CD4-positive, alpha-beta T cell treated with Interleukin-4 for 1 hour (primary cell): ENCODE measurements at places on chromosomes 7 and 10.

DNA sequence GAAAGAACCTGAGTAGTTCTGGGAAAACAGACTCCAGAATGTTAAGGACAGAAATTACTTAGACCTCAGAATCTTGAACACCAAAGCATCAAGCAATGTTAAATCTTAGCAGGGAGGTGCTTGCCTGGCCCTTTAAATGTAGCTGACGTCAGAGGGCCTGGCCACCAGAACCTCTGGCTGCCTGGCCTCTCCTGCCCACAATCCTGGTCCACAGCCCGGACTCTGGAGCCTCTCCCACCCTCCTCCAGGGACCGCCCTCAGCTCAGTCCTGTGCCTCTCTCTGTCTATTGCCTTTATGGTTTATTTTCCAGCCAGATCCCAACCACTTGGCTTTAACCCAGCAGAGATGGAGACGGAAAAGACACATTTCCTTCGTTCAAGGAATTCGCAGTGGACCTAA, 42.2 kb upstream of the EGR2 start:
- DNase-seq: no peak

DNA sequence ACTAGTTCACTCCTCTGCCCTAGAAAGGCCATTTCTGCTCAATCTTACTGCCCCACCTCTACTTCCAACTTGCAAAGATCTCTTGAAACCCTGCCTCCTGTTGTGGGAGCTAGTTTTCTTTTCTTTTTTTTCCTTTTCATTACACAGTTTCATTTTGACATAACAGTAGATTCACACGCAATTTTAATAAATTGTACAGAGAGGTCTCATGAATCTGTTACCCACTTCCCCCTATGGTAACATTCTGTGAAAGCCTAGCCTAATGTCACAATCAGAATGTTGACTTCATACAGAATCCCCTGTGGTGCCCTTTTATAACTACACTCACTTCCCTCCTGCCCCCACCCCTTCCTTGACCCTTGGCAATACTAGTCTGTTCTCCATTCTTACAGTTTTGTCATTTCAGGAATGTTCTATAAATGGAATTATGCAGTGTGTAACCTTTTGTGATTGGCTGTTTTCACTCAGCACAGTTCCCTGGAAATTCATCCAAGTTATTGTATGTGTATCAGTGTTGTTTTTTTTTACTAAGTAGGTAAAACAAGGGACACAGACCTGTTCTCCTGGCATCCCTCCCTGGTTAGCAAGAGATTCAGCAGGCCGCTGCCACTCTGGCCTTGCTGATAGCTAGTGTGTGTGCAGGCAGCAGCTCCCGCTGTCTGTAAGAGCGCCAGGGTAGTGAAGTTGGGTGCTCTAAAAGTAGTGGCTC, 21.5 kb downstream of the CHST3 start:
- DNase-seq: no peak

DNA sequence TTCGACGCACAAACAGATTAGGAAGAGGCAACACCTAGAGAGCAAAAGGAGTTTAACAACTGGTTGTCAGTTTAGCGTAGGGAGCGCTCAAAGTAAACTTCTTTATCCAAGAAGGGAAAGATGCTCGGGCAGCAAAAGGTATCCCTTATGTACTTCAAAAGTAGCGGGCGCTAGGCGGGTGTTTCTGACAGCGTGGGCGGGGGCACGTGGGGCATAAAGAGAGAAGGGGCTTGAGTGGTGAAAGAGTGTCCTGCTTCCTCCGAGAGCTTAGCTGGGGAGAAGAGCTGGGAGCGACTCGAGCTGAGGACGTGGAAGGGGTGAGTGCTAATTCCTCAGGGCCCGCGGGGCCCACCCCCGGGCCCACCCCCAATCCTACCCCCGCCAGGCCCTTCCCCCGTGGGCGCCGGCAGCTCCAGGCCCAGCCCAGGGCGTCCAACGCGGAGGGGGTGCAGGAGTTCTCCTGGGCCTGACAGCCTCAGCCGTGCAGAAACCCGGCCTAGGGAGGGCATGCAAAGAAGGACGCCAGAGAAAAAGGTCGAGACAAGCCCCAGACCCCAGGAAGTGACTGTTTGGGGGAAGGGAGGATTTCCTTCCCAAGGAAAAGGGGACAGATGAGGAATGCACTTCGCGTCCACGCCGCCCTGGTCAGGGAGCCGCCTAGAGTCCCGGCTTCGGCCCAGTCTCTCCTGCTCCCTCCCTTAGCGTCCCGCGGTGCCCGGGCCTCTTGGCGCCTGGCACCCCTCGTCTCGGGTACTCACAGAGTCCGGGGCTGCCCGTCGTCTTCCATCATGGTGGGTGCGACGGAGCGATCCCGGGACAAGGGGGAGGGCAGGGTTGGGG, 868 bp downstream of the TIAL1 start:
- DNase-seq: peak; percentile 37

DNA sequence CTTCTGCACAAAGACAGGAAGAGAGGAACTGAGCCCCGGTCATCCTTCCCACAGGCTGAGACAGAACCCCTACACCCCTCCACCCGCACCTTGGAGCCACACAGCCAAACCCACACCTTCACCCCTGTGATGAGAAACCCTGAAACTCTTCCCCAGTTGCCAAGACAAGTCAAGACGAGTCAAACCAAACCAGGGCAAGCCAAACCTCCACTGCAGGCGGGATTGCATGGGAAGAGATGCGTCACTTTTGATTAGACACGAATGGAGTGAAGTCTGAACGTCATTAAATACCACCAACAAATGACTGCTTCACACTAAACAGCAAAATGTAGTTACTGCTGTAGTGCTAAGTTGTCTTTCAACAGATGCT, 73.8 kb downstream of the PRPF18 start:
- no peak for DNase-seq

DNA sequence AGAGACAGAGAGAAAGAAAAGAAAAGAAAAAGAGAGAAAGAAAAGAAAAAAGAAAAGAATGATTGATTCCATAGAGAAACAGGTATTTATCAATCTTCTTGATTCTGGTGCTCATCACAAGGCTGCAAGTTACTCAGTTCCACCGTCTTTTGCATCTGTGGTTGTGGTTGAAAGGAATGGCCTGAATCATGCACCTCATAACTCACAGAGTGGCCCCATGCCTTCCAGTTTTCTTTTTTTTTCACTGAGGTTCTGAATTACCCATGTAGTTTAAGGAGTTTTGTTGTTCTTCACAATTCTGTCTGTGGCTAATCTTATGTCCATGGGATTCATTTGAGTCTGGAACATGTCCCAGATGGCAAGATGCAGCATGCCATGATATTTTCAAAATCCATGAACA, 156.0 kb downstream of the ZNF33B start:
- DNase-seq: no peak

- no peak for DNase-seq
Measured at GRCh38 chr10:22672319-22673090, 41.9 kb downstream of the PIP4K2A start.

GRCh38 chr10:118980870-118981269, 48.6 kb upstream of the NANOS1 start:
- no peak for DNase-seq

DNA sequence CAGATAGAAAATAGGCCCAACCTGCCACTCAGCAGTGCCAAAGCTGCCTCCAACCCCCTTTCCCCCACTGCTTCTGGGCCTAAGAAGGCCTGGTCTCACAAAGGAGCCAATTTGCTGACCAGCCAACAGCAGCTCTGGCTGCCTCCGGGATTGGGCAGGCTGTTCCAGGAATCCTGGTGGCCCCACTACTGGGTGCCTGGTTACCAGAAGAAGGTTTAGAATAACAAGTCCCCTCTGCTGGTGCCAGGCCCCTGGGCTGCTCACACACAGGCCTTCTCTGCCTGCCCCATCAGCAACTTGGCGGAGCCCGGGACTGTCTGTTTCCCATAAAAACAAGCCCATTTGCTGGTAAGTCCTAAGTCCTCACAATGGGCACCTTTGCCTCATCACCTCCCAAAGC, 1.2 kb downstream of the PHKG1 start:
- no peak for DNase-seq

GRCh38 chr10:18658271-18659124, 733 bp upstream of the ARL5B start:
- DNase-seq: no peak

GRCh38 chr7:92631850-92632487, 41.8 kb upstream of the FAM133B start:
- no peak for DNase-seq

DNA sequence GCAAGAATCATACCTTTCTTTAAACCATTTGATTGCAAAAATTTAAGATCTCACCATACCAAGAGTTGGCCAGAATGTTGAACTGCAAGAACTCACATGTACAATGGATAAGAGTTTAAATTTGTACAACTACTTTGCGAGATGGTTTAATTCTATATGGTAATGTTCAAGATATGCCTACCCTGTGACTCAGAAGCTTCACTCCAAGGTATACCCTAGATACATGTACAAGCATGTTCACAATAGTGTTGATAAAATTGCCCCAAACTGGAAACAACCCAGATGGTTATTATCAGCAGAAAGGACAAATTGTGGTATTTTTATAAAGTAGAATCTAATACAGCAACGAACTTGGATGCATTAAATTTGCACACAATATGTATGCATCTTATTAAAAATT, 25.1 kb upstream of the RAB18 start:
- no peak for DNase-seq

DNA sequence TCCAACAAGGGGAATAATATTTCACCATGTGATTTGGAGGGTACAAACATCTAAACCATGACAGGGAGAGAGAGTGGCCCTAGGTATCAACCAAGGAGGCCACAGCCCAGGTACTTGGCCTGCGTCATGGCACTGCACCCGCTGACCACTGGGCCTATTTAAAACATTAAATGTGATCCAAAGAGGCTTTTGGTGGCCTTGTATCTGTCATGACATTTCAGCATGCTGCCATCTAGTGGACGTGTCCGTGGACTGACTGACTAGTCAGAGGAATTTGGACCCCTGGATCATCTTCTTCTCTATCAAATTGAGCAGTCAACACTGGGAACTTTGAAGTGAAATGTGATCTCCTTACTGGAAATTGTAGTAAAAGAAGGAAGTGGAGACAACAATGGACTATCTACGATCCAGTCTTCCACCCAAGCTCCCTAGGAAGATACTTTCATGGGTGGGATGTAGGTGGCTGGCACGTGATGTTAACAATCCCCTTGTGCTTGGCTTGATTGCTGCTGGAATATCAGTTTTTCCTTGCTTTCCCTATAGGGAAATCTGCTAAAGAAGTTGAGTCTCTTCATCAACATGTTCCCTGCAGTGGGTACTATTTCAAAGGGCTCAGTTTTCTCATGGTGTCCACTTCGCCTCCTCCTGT, 24.6 kb upstream of the ITGA8 start:
- DNase-seq: peak; percentile 24

DNA sequence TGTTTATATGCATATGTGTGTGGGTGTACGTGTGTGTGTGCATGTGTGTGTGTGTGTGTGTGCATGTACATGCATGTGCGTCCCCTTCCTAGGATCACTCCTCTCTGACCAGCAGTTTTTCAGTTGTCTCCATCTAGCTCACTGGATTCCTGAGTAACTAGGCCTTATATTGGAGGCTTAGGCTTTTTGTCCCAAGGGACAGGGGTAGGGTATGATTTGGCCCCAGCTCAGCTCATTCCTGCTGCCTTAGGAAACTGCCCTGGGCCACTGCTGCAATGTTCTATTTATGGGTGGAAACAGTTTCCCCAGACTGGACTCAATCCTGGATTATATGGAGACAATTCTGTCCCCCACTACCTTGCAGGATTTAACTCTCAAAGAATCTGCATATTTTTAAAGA, 68.8 kb upstream of the SDK1 start:
- no peak for DNase-seq

- no peak for DNase-seq
Measured at GRCh38 chr7:15007507-15007906, 105.0 kb upstream of the DGKB start.

GRCh38 chr7:20520530-20520929, 94.9 kb upstream of the ABCB5 start:
- DNase-seq: no peak

- no peak for DNase-seq
Measured at GRCh38 chr10:2076528-2076927, 339.2 kb upstream of the ADARB2 start.

DNA sequence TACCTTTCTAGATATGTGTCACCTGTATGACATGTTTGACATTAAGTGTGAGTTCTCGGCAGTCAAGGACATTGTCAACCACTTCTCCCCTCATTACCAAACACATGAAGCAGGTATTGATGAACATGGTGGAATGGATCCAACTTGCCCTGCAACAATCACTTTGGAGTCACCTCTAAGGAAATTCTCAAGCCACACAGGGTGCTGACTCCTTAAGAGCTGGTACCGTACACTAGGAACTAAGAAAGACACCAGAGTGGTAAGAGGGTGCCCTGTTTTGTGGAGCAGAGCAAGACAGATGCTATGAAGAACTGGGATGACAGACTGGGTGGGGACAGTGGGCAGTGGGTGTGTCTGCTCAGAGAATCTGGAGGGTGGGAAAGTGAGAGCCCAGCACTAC, 17.4 kb upstream of the SORBS1 start:
- DNase-seq: no peak

GRCh38 chr7:123431075-123431614, 103.2 kb downstream of the IQUB start:
- DNase-seq: no peak

DNA sequence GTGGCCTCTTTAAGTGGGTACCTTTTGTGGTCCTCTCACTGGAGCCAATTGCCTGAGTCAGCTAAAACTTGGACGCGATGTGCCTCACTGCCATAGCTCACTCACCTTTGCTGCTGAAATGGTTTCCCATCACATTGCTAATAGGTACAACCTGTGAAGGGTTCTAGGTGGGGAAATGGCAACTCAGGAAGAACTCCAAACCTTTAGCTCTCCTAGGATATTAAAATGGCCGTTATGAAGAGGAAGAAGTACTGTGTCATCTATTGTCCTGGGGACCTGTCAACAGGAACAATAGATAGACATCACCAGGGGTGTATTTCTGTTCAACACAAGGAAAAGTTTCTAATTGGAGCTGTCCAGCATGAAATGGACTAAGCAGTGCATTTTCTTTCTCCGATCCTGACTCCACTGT, 1.2 kb upstream of the ZNF655 start:
- no peak for DNase-seq

DNA sequence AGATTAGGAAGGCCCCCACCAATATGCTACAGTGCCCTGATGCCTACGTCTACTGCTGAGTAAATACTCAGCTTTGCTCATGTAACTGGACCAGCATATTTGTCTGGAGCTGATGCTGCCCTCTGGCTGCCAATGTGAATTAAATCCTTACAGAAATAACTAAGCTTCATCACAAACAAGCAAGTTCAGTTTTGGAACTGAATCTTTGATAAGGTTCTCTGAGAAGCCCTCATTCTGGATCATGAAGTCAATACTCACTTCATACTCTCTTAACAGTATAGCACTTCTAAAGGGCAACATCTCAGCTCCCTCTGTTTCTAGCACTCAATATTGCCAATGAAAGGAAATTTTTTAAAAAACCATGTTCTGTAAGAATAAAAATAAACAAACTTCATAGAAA, 246.7 kb downstream of the ETV1 start:
- no peak for DNase-seq

- DNase-seq: peak; percentile 72
Measured at GRCh38 chr10:61904733-61905725, 3.5 kb downstream of the ARID5B start.

DNA sequence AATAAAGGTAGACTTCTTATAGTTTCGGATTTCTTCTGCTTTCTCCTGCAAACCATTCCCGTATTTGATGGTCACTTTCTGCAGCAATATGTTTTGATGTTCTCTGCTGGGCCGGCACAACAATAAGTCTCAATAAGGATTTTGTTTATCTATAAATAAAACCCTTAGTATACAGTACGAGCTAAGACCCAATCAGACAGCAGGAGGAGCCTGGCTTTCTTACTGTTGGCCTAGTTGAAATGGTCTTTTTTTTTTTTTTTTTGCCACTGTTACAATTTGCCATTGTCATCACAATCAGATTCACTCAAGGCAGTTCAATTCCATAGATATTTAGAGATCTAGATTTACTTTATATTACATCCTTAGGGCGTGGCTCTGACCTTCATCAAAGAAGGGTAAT, 76.4 kb downstream of the PLXDC2 start:
- DNase-seq: no peak
